ENCODE measurements at places on chromosomes 4 and X.

GRCh38 chrX:109728173-109728535 lies 4.9 kb downstream of the ACSL4 start:
- DNase-seq: no peak

DNA sequence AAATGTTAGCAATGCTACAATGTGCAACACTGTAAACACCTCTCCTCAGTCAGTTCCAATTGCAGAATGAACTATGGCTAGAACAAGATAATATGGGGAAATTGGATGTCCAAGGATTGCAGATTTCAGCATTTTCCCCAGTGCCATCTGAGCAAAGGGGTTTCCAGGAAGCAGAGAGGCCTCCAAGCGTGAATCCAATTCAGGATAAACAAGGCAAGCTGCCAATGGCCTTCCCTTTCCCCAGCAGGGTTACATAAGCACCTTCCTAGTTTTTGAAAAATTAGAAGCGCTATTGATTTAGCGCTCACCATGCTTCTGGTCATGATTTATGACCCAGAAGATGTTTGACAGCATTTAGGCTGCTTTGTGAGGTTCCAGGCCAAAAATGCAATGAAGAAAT lies 223.0 kb upstream of the GATB start:
- no peak for DNase-seq

DNA sequence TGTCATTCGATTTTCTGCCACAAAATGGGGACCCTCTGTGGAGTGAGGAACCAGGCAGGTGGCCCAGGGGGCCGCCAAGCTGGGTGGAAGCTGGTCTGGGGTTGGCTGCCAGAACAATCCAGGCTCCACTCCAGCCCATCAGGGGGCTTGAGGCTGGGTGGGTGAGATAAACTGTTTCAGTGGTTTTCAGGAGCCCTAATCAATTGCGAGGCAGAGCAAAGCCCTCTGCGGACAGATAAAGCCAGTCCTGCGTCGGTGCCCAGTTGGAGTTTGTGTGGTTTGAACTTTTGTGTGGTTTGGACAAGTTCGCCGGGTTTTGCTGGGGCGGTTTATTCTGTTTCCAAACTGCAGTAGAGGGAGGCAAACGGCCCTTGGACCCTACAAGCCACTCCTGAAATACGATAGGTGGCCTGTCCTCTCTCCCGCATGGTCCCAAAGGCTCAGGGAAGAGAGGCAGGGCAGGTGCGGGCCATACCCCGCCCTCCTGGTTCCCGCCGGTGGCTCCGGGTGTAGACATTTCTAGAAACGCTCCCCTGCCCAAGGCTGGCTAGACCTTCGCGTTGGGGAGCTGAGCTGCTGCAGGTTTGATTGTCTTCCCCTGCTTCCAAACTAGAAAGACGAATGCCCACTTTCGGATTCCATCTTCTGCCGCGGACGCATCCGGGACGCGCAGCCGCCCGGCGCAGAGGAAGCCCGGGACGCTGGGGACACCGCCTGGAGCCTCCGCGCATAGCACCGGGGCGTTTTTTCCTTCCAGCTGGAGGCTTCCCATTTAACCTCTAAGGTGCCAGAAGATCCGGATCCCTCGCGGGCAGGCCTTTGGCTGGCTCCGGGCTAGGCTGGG lies 169.0 kb upstream of the BCOR start:
- peak; percentile 66 for DNase-seq

DNA sequence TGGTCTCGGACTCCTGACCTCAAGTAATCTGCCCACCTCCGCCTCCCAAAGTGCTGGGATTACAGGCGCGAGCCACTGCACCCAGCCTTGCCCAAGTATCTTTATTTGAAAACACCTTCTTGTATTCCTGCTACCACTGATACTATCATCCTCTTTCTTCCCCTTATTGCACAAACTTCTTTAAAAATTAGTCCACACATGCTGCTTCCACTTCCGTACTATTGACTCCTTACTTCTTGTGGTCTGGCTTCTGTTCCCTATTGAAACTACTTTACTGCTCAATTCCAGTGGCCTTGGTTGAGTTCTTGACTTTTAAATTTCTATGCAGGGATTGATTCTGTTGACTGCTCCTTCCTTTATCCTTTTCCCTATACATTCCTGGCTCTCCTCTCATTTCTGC lies 38.8 kb downstream of the MTM1 start:
- no peak for DNase-seq

- no peak for DNase-seq
Measured at GRCh38 chr4:114036426-114036825, 57.0 kb upstream of the ARSJ start.

GRCh38 chr4:3747581-3747904 lies 18.6 kb upstream of the ADRA2C start:
- no peak for DNase-seq

GRCh38 chr4:24144381-24144780 lies 254.5 kb upstream of the PPARGC1A start:
- DNase-seq: no peak
